ENCODE measurements at places on chromosomes 3 and 15.
A peak's percentile ranks its signal among the peaks of the same experiment; 100 is the strongest.

GRCh38 chr3:126051741-126052140, 32.2 kb downstream of the SLC41A3 start:
- no peak overlapping the region for H3K4me3 ChIP-seq
- H3K27me3 ChIP-seq: no peaks in the 10 kb centered on the region
- H3K27ac ChIP-seq: no peak overlapping the region
- peaks cover 8% of the 10 kb centered on the region for H3K36me3 ChIP-seq

DNA sequence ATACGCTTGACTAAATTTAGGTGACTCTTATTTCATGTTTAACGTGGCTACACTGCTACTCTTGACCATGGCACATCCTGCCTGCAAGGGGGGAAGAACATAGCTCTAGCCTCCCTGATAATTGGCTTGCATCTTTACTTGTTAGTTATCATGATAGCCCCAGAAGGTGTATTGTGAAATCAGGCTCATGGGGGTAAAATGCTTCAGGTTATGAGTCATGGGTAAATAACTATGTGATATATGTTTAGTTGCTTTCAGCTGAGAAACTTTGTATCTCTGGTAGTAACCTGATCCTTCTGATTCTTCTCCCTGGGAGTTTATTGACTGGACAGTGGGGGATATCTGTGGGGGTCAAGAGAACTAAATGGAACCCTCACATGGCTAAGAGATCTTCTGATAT, 660.8 kb upstream of the UBE2E2 start:
- H3K36me3 ChIP-seq: no peaks in the 10 kb centered on the region
- H3K4me1 ChIP-seq: no peaks in the 10 kb centered on the region
- no peak overlapping the region for H3K27ac ChIP-seq
- no peak for DNase-seq

GRCh38 chr3:152172460-152172859, 96.3 kb upstream of the MBNL1 start:
- H3K36me3 ChIP-seq: no peaks in the 10 kb centered on the region
- DNase-seq: no peak
- H3K4me1 ChIP-seq: no peaks in the 10 kb centered on the region
- H3K27ac ChIP-seq: no peak overlapping the region
- no peak overlapping the region for H3K4me3 ChIP-seq
- no peaks in the 10 kb centered on the region for H3K27me3 ChIP-seq

DNA sequence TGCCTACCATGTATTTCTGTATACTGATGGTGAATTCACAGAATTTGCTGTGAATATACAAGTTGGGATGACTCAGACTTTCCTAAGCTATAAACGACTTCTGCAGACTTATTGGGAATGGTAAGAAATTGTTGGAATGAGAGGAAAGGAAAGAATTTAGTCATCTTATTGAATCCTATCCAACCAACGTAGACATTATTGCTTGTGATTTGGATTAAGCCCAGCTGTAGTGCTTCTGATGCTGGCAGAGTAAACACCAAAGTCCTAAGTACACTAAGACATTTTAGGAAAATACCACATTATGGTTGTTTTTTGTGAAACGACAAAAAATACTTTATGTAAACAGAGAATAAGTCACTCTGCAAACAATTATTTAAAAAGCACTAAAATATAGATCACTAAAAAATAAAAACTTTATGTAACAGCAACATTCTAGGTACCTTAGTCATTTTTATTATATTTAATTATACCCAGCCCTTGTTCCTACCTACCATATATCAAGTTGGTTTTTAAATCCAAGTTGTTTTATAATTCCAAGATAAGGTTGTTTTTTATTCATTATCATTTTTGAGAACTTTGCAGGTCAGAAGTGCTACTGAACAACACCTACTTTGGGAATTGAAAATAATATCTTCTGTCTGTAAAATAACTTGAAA, 99.2 kb upstream of the MLF1 start:
- no peaks in the 10 kb centered on the region for H3K36me3 ChIP-seq
- no peak overlapping the region for H3K4me3 ChIP-seq
- no peak overlapping the region for H3K27ac ChIP-seq
- no peak for DNase-seq
- H3K4me1 ChIP-seq: no peaks in the 10 kb centered on the region

DNA sequence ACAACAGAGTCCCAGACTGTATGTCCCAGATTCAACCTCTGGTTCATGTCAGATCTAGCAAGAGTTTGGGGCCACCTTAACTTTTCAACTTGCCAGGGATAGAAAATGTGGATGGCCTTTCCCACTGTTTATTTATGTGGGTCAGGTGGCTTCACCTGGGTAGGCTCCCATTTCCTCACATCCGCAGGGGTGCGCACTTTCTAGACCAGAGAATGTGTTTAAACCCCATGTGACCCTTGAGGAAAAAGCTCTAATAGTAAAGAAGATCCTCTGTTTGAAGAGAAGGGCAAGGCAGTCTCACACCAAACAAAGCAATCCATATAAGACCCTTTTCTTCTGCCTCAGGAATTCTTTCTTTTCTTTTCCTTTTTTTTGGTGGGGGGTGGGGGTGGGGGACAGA, 167.2 kb upstream of the TSC22D2 start:
- H3K36me3 ChIP-seq: no peaks in the 10 kb centered on the region
- no peak for DNase-seq
- no peak overlapping the region for H3K4me3 ChIP-seq
- H3K27ac ChIP-seq: no peak overlapping the region
- H3K4me1 ChIP-seq: no peaks in the 10 kb centered on the region

GRCh38 chr3:57852896-57853295, 96.8 kb downstream of the SLMAP start:
- peaks cover 38% of the 10 kb centered on the region for H3K36me3 ChIP-seq
- no peak overlapping the region for H3K27ac ChIP-seq
- no peaks in the 10 kb centered on the region for H3K27me3 ChIP-seq
- no peak overlapping the region for H3K4me3 ChIP-seq
- no peak for DNase-seq

DNA sequence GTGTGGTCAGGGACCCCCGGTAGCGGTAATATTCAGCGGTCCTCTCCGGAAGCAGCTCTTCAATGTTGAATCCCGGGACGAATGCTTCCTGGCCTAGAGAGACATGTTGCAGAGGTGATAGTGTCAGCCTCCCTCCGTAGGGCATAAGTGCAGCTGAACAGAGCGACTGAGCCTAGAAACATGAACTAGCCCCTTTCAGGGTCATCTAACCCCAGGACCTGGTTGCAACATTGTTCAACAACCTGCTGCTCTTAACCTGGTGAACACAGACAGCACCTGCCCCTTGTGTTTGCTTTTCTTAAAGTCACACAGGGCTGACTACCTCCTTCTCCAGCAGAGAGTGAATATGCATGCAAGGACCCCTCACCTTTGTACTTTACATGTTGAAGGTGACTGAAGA, 41.3 kb downstream of the CA12 start:
- no peak overlapping the region for H3K27ac ChIP-seq
- H3K4me3 ChIP-seq: no peak overlapping the region
- no peaks in the 10 kb centered on the region for H3K27me3 ChIP-seq

- no peaks in the 10 kb centered on the region for H3K27me3 ChIP-seq
- no peak overlapping the region for H3K27ac ChIP-seq
- no peak for DNase-seq
- peaks cover 77% of the 10 kb centered on the region for H3K36me3 ChIP-seq
- H3K4me1 ChIP-seq: peaks cover 7% of the 10 kb centered on the region
These were observed 21.7 kb upstream of the ABHD10 start for GRCh38 chr3:111956995-111957734.

DNA sequence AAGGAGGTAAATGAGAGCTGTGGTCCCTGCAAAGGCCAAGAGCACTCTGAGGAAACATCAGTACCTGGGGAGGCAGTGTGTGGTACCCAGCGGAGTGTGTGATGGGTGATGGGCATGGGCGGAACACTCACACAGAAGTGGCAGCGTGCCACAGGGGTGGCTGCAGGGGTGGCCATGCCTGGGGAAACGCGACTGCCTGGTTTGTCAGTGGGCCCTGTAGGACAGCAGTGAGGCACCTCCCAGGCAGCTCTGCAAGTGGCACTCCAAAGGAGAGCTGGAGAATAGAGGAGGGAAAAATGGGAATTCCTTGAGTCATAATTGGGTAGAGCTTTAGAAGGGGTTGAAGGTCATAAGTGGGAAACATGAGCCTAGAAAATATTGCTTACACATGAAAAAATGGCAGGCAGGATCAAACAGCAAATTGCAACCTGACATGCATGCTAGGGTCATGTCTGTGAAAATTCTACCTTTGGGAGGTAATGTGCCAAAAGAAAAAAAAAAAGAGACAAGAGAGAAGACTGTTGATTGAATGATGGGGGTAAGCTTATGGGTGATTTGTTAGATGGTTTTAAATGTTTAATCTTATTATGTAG, 138.4 kb downstream of the RPLP1 start:
- H3K27me3 ChIP-seq: no peaks in the 10 kb centered on the region
- H3K4me1 ChIP-seq: peaks cover 18% of the 10 kb centered on the region
- DNase-seq: no peak
- no peak overlapping the region for H3K4me3 ChIP-seq

DNA sequence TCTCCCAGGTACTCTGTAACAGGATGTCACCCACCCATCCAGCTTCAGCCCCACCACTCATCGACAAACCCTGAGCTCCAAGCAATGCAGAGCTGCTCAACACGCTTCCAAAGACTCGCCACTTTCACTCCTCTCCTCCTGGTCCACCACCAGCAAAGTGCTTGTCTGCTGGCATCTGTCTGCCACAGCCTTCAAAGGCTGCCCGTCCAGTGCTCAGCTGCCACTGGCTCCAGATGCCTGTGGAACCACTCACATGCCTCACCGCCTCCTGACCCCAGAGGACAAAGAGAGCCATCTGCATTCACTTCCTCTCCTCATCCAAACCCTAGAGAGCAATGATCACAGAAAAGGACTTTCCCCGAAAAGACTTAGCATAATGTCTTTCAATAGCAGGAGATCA, 109.5 kb upstream of the OCA2 start:
- no peak overlapping the region for H3K4me3 ChIP-seq
- no peaks in the 10 kb centered on the region for H3K4me1 ChIP-seq
- H3K27ac ChIP-seq: no peak overlapping the region

DNA sequence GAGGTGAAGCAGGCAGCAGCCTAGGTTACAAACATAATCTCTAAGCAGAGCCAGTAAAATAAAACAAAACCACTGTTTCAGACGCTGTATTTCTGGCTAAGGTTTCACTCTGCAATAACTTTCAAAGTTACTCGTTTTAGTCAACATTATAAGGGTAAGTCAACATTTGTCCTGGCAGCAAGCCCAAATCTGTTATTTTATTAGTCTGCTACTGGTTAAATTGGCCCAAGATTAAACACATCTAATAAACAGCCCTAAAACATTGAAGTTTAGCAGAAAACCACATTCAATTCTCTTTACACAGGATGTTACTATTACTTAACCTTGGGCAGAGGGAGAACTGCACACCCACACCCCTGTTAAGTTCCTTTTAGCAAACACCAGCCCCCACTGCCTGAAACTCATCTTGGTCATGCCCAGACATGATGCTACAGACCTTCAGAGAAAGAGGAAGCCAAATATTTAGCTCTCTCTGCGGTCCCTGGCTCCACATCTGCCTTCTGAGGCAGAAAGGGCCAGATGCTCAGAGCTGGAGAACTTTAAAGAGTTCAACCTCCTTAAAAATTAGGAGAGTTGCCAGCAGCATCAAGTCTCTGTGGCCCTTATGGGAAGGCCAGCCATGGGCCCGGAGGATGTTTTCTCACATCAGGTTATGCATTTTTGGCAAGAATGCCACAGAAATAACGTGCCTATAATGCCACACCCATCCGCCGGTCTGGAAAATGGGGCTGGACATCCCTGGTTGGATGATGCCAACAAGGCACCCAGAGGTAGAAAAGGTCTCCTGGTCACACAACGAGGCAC, 17.9 kb downstream of the ARHGEF3 start:
- no peak for DNase-seq
- H3K27ac ChIP-seq: peak overlapping the region; percentile 45
- no peaks in the 10 kb centered on the region for H3K36me3 ChIP-seq
- H3K27me3 ChIP-seq: no peaks in the 10 kb centered on the region
- peaks cover 50% of the 10 kb centered on the region for H3K4me1 ChIP-seq

DNA sequence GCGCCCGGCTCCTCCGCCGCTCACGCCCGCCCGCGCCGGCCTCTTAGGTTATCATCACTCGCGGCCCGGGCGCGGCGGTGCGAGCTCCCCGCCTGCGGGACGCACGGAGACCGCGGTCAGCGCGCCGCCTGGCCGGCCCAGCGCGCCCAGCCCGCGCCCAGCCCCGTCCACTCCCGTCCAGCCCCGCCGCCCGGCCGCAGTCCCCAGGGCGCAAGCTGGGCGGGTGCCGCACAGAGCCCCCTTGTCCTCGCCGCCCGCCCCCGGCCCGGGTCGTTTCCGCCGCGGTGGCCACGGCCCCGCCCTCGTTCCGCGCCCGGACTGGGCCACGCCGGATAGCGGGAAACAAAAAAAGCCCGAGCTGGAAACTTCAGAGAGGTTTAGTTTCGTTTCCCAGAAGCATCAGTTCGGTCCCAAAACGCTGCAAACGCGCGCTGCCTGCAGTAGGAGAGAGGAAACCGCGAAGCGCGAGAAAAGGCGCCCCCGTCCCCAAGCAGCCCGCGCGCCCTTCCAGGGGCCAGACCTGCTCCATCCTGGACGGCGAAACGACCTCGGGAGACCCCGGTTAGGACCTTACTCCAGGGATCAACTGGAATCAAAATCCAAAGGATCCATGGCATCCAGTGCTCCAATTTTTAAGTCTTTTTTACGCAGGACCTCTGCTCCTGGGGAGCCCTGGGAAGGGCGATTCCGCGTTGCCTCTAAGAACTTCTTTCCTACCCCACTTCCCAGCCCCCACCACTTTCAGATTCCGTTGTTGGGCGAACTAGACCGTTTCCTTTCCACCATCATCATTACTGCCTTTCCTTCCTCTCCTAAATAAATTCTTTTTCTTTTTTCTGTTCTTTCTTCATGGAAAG, at the start of gene ATP10A:
ATP10A (minus strand) TSS at position 217 of the 857 bp plus-strand sequence. CDS start 231 bp downstream, outside the sequence.
- peak; percentile 40 for DNase-seq
- peak within 1 kb of the TSS; percentile 77 for H3K4me3 ChIP-seq
- H3K27me3 ChIP-seq: peaks cover 27% of the 10 kb centered on the region
- H3K27ac ChIP-seq: peak within 1 kb of the TSS; percentile 50

GRCh38 chr3:184716622-184717398, 4.9 kb upstream of the MAGEF1 start:
- H3K36me3 ChIP-seq: no peaks in the 10 kb centered on the region
- no peak overlapping the region for H3K4me3 ChIP-seq
- no peak for DNase-seq
- H3K4me1 ChIP-seq: peaks cover 19% of the 10 kb centered on the region

- H3K27ac ChIP-seq: no peak overlapping the region
- no peak for DNase-seq
- no peak overlapping the region for H3K4me3 ChIP-seq
- no peaks in the 10 kb centered on the region for H3K27me3 ChIP-seq
These were observed 255.5 kb downstream of the UACA start for GRCh38 chr15:70507772-70508371.

GRCh38 chr3:38606561-38606960, 42.9 kb downstream of the SCN5A start:
- H3K4me1 ChIP-seq: no peaks in the 10 kb centered on the region
- no peak for DNase-seq
- no peak overlapping the region for H3K27ac ChIP-seq
- peaks cover 2% of the 10 kb centered on the region for H3K36me3 ChIP-seq

DNA sequence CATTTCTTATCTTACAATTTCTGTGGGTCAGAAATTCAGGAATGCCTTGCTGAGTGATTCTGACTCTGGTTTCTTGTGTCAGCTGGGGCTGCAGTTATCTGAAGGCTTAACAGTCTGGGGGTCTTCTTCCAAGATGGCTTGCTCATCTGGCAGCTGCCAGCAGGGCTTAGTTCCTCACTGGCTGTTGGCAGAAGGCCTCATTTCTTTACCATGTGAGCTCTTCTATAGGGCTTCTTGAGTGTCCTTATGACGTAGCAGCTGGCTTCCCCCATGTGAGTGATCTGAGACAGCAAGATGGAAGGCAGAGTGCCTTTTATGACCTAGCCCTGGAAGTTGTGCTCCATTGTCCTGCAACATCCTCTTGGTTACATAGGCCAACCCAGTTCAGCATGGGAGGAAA, 82.0 kb upstream of the PDZRN3 start:
- no peaks in the 10 kb centered on the region for H3K36me3 ChIP-seq
- no peak overlapping the region for H3K27ac ChIP-seq
- no peaks in the 10 kb centered on the region for H3K4me1 ChIP-seq
- no peaks in the 10 kb centered on the region for H3K27me3 ChIP-seq
- DNase-seq: no peak

All from heart left ventricle (tissue), 16 donors.